Ovary (tissue), 10 donors: ENCODE measurements at places on chromosomes 3 and 15. TPM values are rescaled to one million over a fixed set of nuclear protein-coding genes. Genes with fewer than 3 reads are reported as not detected.

VEPH1 gene
- 1.3 TPM for total RNA-seq

PLCB2 gene
- 5.3 TPM for total RNA-seq

FILIP1L gene
- total RNA-seq: 174 TPM

DNAJA4 gene
- total RNA-seq: 8.2 TPM

DNA sequence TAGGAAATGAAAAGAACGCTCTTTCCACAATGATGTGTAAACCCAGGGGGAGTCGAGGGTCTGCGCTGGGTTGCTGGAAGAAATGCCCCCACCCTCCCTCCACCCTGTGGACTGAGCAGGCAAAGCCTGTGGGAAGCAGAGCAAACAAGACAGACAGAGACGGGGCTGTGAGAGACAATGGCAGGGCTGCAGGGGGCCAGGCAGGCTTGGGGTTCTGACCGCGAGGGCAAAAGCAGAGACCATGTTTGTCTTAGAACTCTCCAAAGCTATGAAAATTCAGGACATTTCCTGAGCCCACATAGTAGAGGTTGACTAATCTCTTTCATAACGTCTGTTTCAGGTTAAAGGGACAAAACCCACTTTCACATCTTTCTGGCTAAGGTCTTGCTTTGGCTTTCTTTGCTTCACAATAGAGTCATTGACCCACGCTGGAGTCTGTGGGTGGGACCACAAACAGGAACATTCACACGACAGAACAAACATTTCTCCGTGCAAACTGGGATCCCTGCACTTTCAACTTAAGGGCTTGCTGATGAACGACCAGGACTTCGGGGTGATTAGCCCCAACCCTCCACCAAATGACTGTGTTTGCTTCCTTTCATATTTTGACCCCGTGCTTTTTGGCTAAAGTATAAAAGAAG lies 156.0 kb upstream of the TPM1 start:
- DNase-seq: peak; percentile 75

- DNase-seq: no peak
Observed at GRCh38 chr3:151276038-151276686, 2.2 kb downstream of the P2RY14 start.

- DNase-seq: no peak
Observed at GRCh38 chr15:90030376-90030775, 29.3 kb downstream of the ZNF710 start.

- no peak for DNase-seq
Observed at GRCh38 chr3:13420831-13421765, 976 bp upstream of the NUP210 start.

- DNase-seq: no peak
Observed at GRCh38 chr15:80856400-80856799, 77.2 kb downstream of the CEMIP start.

- no peak for DNase-seq
Observed at GRCh38 chr3:188580659-188581058, 426.7 kb downstream of the LPP start.

DNA sequence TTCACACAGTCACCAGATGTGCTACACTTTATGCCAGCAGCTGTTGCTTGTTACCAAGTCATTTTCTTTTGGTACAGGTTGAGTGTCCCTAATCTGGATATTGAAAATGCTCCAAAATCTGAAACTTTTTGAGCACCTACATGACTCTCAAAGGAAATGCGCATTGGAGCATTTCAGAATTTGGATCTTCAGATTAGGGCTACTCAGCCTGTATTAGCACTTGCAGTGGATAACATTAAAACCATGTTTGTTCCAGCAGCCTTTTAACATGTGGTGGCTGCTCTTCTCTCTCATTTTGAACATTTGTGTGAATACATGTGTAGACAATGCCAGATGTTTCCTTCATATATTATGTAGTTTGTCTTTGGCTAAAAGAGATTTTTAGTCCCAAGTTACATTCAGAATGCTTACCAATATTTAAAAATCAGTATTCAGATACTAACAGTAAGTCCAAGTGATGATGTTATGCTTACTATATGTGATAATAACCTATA lies 230.9 kb upstream of the UBE2E1 start:
- DNase-seq: no peak

GRCh38 chr3:187983484-187984124 lies 170.4 kb upstream of the LPP start:
- DNase-seq: peak; percentile 33

DNA sequence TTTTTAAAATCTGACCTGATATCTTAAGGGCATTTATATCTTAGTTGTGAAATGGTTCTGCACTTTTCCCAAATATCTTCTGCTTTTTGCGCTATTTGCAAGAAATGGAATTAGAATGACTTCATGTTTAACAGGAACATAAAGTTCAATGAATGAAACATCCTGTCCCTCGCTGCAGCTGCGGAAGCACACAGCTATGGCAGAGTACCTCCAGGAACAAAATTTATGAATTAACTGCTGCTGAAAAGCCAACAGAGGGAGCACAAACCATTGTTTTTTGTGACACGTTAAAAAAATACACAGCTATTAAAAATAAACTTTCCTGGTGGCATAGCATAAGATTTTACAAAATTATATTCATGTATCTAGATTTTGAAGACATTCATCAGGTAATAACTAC lies 404.4 kb upstream of the MDFIC2 start:
- peak; percentile 27 for DNase-seq

DNA sequence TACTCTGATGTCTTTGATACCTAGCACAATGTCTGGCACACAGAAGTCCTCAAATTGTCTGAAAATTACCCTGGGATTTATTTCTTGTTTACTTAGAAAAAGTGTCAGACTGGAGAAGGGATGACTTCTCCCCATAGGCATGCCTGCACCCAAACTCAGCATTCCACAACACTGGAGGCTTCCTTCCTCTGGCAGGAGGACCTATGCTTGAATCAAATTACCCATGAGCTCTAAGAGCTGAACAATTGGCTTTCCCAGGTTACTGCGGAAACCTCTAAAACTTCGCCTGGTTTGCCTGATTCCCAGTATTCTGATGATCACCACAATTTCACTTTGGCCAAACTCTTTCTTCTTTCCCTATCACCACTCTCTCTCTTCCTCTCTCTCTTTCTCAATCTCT lies 217.4 kb downstream of the DIPK2A start:
- DNase-seq: no peak

DNA sequence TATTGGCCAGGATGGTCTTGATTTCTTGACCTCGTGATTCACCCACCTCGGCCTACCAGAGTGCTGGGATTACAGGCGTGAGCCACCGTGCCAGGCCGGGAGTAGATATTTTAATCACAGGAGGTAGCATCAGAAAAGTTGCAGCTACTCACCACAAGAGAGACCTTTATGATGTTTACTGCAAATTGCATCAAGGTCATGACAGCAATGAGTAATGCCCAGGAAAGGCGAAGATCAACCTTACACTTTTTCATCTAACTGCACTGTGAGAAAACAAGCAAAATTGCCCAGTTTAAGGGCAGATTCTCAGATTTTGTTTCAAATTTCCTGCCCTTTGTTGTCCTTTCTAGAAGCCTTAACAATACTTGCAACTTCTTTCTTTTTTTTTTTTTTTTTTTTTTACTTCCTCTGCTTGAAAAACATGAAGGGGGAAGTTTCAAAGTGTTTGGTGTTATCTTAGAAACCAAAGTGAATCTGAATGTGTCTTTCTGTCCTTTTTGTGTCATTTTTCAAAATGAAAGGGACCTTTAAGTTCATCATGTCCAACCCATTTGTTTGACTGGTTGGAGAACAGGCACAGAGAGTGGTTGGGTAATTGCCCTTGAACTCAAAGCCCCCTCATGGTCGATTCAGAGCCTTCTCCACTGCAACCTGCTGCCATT lies 25.0 kb downstream of the TGFBR2 start:
- no peak for DNase-seq
